ENCODE measurements at places on chromosomes 1 and 21. TPM values are rescaled to one million over a fixed set of nuclear protein-coding genes. Genes with fewer than 3 reads are reported as not detected.
A peak's percentile ranks its signal among the peaks of the same experiment; 100 is the strongest.

GRCh38 chr1:208007938-208008342, 97.0 kb upstream of the CD34 start:
- H3K27me3 ChIP-seq: no peaks in the 10 kb centered on the region
- H3K36me3 ChIP-seq: no peaks in the 10 kb centered on the region
- no peak overlapping the region for H3K27ac ChIP-seq
- no peaks in the 10 kb centered on the region for H3K4me1 ChIP-seq

GRCh38 chr1:89736937-89737733, 83.7 kb upstream of the LRRC8D start:
- H3K4me1 ChIP-seq: peaks cover 22% of the 10 kb centered on the region
- no peak overlapping the region for H3K4me3 ChIP-seq
- H3K27me3 ChIP-seq: no peaks in the 10 kb centered on the region
- DNase-seq: no peak

DNA sequence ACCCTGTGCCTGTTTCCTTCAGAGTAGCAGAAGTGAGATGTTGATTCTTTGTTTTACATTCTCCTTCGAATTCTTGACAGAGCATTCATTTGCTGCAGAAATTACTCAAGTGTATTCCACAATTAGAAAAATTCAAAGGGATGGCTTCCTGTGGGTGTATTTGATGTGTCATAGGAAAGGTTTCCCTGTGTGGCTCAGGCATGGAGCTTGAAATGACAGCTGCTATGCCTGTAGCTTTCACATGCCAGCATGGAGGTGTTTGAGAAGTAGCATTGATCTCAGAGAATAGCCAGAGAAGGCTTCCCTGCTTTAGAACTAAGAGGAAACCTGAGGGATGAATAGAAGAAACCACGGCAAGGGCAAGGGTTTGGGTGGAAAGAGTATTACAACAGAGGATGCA, 317.2 kb upstream of the DEPDC1 start:
- H3K4me3 ChIP-seq: no peak overlapping the region
- no peaks in the 10 kb centered on the region for H3K4me1 ChIP-seq
- H3K27me3 ChIP-seq: no peaks in the 10 kb centered on the region
- H3K27ac ChIP-seq: no peak overlapping the region
- H3K36me3 ChIP-seq: no peaks in the 10 kb centered on the region
- no peak for DNase-seq

DNA sequence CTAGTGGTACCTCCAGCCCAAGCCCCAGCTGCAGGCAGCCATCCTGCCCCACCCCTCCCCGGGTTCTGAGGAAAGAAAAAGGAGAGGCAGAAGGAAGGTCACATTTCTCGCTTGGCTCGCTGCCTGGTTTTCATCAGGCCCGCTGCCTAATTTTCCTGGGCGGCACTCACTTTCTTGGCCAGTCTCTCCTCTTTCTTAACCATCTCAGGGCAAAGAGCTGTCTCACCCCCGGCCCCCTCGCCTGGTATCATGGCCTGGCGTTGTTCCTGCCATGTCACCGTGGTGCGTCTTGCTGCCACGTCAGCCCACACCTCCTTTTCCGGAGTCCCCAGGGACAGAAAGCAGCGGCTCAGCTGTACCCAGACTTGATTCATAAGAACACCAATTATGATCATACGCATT, 26.6 kb upstream of the CASZ1 start:
- H3K4me1 ChIP-seq: no peaks in the 10 kb centered on the region
- H3K27me3 ChIP-seq: no peaks in the 10 kb centered on the region
- no peak for DNase-seq
- H3K36me3 ChIP-seq: no peaks in the 10 kb centered on the region
- no peak overlapping the region for H3K27ac ChIP-seq

GRCh38 chr1:224168859-224169380, 14.1 kb upstream of the DEGS1 start:
- no peak overlapping the region for H3K4me3 ChIP-seq
- DNase-seq: peak; percentile 90
- H3K27ac ChIP-seq: no peak overlapping the region
- H3K36me3 ChIP-seq: no peaks in the 10 kb centered on the region

DNA sequence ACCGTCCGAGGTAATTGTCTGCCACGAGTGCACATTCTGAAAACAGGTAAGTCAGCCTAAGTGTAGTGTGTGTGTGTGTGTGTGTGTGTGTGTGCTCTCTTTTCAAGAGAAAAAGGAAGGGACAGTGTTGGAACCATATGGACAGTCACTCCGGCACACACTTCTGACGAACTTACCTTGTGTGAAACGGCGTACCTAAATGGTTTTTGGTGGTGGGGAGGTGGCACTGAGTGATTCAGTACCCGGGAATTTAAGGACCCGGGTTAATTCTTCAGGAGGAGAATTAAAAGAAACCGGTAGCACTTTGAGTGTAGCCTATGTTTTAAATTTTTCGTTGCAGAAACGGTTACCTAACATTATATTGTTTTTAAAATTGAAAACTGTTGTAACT, 286 bp downstream of the ODR4 start:
- DNase-seq: no peak
- peaks cover 15% of the 10 kb centered on the region for H3K36me3 ChIP-seq
- H3K27ac ChIP-seq: peak overlapping the region; percentile 93
- H3K4me1 ChIP-seq: no peaks in the 10 kb centered on the region

- no peaks in the 10 kb centered on the region for H3K36me3 ChIP-seq
- no peaks in the 10 kb centered on the region for H3K27me3 ChIP-seq
- DNase-seq: no peak
- H3K4me1 ChIP-seq: no peaks in the 10 kb centered on the region
These were observed 4.1 kb upstream of the KRTAP12-2 start for GRCh38 chr21:44670642-44671432.

DNA sequence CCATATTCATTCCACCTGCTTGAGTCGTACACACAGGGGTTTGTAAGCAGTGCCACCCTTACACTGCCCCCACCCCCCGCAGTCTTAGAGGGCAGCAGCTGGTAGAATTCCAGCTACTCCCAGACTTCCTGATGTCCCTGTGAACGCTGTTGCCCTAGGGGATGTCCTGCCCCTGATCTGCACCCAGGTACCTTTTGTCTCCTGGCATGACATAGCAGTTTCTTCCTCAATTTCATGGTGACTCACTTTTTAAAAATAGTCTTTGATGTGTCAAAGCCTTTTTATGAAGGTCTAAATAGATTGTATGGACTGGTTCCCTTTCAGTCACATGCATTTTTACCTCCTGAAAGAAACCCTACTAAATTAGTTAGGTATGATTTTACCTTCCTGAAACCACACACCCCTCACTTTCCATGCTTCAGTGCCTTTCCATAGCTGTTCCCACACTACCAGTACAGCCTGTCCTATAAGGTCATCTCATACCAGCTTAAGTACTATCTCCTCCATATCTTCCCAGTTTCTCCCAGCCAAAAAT, 76.4 kb downstream of the ST3GAL3 start:
- H3K36me3 ChIP-seq: 0 out of 2 replicates have a peak, but pooled peaks cover 3% of the 10 kb centered on the region
- peak; percentile 84 for DNase-seq
- peak overlapping the region; percentile 88 for H3K27ac ChIP-seq
- H3K4me3 ChIP-seq: no peak overlapping the region
- no peaks in the 10 kb centered on the region for H3K27me3 ChIP-seq

GRCh38 chr1:156898161-156898566, 4.6 kb downstream of the PEAR1 start:
- peaks cover 3% of the 10 kb centered on the region for H3K27me3 ChIP-seq
- no peak overlapping the region for H3K27ac ChIP-seq
- no peak for DNase-seq
- H3K4me1 ChIP-seq: no peaks in the 10 kb centered on the region

GRCh38 chr21:44716984-44717383, 5.6 kb upstream of the TSPEAR start:
- no peaks in the 10 kb centered on the region for H3K36me3 ChIP-seq
- H3K4me3 ChIP-seq: no peak overlapping the region
- no peak for DNase-seq

- peak overlapping the region; percentile 90 for H3K4me3 ChIP-seq
- DNase-seq: peak; percentile 91
- H3K27me3 ChIP-seq: no peaks in the 10 kb centered on the region
These were observed 779 bp upstream of the DEGS1 start for GRCh38 chr1:224182057-224182865.

DNA sequence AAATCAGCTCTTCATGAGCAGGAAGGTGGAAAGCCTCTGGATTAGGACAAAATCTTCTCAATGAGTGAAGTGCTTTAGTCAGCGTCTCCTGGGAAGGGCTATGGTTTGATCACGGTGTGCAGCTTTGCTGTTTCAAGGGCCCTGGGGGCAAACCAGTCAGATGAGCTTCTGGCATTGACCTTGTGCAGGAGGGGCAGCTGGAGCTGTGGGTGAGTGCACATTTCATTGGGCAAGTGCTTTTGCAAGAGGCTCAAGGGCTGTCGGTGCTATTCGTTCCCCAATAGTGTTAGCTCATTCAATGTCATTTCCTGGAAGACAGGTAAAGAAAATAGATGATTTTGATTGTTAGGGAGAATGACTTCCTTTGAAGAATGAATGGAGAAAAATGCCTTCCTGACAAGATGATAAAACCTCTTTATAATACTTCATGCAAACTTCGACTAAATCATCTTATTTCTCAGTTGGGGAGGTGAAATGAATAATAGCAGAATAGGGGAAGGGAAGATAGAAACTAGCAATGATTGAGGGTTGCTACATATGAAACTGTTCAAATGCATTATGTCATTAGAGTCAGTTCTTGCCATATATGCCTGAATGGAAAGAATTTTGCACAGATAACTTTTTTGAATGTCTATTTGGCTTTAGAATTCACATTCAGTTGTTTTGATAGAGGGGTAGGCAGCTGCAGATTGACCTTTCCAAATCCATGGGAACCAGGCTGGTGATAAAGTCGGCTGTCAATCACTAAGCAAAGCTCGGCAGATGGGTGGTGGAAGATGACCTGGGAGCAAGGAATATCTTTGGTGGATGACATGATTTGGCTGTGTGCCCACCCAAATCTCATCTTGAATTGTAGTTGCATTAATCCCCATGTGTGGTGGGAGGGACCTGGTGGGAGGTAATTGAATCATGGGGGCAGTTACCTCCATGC, 12.9 kb upstream of the DISC1 start:
- no peaks in the 10 kb centered on the region for H3K36me3 ChIP-seq
- DNase-seq: no peak
- no peaks in the 10 kb centered on the region for H3K27me3 ChIP-seq

DNA sequence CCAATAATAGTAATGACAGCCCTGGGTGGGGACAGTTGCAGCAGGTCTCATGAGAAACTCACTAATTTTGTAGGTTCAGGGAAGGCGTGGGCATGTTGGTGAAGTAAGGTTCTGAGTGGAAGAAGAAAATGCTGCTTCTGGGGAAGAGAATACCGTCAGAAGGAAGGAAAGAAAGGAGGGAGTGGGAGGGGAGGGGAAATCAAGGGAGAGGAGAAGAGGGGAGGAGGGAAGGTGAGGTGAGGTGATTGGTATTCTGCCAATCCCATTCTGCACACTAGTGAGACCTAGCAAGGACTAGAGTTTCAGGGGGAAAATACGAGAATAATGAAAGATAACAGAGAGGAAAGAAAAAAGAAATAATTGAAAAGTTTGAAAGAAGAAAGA, 32.4 kb upstream of the MGST3 start:
- H3K4me1 ChIP-seq: peaks cover 8% of the 10 kb centered on the region
- H3K36me3 ChIP-seq: no peaks in the 10 kb centered on the region
- H3K4me3 ChIP-seq: peak overlapping the region; percentile 70
- no peaks in the 10 kb centered on the region for H3K27me3 ChIP-seq

DNA sequence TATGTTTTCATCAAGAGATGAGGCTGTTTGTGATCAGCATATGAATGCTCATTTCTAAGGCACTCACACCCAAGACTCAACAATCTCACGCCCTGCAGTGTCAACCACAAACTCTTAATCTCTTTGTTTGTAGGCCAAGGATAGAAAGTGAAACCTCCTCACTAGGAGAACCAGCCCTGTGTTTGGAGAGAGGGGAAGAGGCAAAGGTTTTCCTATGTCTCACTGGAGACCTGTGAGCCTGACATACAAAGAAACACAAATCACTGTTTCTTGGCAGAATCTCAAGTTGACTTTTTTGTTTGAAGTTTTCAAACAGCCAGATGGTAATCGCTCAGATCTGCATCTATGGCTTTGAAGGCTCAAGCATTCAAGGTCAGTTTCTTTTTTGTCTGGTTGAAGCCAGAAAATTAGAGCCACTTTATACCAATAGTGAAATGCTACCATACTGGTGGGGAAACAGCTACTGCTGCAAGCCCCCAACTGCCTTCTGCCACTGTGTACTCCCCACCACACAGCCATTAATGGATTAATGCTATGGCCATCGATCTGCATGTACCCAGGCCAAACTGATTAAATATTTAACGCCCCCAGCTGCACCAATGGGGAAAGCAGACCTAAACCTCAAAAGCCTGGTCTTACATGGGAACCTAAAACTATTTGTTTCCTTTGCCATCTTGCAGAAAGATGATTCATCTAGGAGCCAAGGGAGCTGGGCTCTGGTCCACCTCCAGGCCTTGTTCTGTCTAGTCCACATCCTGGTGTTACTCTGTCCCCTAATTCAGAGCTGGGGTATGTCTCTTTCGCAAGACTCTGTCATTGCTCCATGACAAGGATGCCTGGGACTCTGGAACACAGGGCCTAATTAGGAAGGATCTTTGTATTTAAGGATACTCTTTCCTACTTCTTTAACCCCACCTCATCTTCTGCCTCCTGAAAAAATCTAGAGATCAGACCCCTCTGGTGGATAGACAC, 16.3 kb downstream of the PDZK1 start:
- H3K4me1 ChIP-seq: peaks cover 15% of the 10 kb centered on the region
- H3K27me3 ChIP-seq: no peaks in the 10 kb centered on the region
- H3K4me3 ChIP-seq: no peak overlapping the region
- peak; percentile 51 for DNase-seq

CCDC27 gene
- total RNA-seq: not detected

LCE2C gene
- total RNA-seq: not detected

NR1I3 gene
- total RNA-seq: not detected

KPRP gene
- not detected for total RNA-seq

MIXL1 gene
- 0.40 TPM for total RNA-seq

FUBP1 gene
- total RNA-seq: 196 TPM

ZNF496 gene
- 24.9 TPM for total RNA-seq

RNU1-4 gene
- 2,403 TPM for total RNA-seq

UBL4B gene
- total RNA-seq: not detected

GUCA2A gene
- not detected for total RNA-seq

All from GM12878 (cell line).